Activated naive CD4-positive, alpha-beta T cell treated with Interleukin-2 at 50 U/mL for 16 hours (primary cell): ENCODE measurements at places on chromosomes 13 and 19.

GRCh38 chr19:13841086-13841961 is 35.6 kb upstream of the NANOS3 start:
- peak; percentile 52 for DNase-seq

GRCh38 chr13:60869225-60869624 is 472.2 kb downstream of the TDRD3 start:
- DNase-seq: no peak

DNA sequence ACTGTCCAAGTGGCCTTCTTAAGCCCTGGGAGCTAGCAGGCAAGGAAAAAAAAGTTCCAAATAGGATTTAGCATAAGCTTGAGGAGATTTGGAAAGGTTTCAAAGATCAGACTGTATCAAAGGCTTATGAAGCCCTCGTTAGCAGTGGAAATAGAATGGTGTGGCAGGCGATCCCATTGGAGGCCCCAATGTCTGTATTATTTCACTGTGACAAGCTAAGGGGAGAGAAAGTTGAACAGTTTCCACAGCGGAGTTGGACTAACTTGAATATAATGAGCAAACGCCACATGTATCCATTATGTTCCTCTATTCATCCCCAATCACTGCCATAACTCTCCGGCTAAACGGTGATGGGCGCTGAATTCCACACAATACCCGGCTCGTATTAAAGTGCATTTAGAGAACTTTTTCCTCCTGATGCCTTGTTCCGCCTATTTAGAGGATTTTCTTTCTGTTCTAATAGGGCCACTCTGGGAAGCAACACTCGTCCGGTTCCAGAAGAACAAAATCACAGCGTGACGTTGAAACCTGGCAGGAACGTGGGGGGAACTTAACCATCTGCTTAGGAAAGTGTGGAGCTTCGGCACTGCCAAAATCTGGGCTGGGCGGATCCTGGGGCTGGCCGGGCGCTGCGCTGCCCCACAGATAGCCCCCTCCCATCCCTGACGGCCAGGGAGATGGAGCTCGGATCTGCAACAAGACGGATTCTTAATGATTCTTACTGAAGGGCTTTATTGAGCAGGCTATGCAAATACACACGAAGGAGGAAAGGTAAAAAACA is 1.0 kb upstream of the PCDH8 start:
- DNase-seq: no peak

DNA sequence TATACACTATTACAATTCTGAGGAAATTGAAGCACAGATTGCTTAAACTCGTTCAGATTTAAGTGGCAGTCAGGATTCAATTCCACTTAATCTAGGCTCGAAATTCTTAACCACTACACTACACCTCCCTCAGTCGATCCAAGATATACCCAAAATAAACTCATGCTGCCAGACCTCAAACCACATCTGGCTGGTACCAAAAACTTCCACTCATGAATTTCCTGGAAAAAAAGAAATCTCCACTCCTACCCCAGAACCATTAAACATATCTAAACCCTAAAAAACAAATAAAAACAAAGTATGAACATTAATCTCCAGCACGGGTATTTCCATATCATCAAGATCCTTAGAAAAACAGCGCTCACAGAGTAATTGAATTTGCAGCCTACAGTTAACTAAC is 1.1 kb downstream of the ZFP30 start:
- DNase-seq: no peak

GRCh38 chr13:87667686-87668085 is 3.5 kb upstream of the SLITRK5 start:
- no peak for DNase-seq

- DNase-seq: no peak
These were observed 148.0 kb upstream of the FNDC3A start for GRCh38 chr13:48827709-48828108.

GRCh38 chr13:80224468-80224867 is 116.5 kb downstream of the SPRY2 start:
- no peak for DNase-seq

GRCh38 chr13:95833719-95834118 is 156.8 kb downstream of the DNAJC3 start:
- DNase-seq: no peak

- DNase-seq: no peak
These were observed 36.3 kb upstream of the MLNR start for GRCh38 chr13:49183672-49184325.

- DNase-seq: no peak
These were observed 894.4 kb upstream of the PCDH9 start for GRCh38 chr13:68124437-68125086.

DNA sequence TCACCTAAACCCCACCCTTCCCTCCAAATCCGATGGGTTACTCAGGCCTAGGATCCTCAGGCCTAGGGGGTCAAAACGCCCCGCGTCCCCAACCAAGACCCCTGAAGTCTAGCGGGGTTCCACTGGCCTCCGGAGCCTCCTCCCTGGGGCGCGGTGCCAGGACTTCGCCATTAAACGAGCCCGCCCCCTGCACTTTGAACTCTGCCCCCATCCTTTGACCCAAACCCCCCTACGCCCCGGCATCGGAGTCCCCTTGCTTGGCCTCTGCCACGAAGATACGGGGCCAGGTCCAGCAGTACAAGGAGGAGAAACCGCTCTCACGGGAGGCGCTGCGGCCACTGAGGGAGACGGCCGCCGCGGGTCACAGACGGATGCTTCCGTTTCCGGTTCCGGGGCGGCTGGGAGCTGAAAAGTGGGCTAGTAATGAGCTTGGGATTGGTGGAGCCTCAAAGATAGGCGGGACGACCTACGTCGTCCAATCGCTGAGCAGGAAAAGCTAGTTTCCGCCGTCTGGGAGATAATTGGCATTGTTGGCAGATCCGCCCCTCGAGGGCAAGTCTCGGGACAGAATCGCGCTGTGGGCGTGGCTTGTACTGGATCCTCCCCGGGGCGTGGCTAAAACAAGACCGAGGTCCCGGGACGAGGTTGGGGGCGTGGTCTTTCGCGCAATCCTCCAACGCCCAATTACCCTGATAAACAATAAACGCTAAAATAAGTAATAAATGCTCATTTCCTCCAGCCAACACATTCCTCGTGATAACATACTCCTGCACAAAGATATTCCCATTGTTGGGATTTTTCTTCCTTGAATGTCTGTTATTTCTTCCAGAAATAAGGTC is 5.7 kb upstream of the ZNF77 start:
- DNase-seq: peak; percentile 100
